ENCODE measurements at places on chromosomes 5 and 9.
A peak's percentile ranks its signal among the peaks of the same experiment; 100 is the strongest.

DNA sequence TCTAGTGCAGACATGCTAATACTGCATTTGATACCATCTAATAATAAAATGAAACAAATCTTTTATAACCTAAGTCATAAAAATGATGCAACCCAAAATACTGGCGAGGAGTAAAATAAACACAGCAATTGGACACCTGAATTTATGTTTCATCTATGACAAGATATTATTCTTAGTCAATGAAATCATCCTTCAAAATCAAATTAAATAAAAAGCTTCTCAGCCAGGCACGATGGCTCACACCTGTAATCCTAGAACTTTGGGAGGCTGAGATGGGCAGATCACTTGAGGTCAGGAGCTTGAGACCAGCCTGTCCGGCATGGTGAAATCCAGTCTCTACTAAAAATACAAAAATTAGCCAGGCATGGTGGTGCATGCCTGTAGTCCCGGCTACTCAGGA lies 179.0 kb downstream of the TMEM232 start:
- no peak for DNase-seq

- no peak for DNase-seq
Observed at GRCh38 chr5:117463881-117464570, 889.4 kb upstream of the SEMA6A start.

GRCh38 chr5:14775857-14776256 lies 95.7 kb downstream of the ANKH start:
- DNase-seq = no peak

DNA sequence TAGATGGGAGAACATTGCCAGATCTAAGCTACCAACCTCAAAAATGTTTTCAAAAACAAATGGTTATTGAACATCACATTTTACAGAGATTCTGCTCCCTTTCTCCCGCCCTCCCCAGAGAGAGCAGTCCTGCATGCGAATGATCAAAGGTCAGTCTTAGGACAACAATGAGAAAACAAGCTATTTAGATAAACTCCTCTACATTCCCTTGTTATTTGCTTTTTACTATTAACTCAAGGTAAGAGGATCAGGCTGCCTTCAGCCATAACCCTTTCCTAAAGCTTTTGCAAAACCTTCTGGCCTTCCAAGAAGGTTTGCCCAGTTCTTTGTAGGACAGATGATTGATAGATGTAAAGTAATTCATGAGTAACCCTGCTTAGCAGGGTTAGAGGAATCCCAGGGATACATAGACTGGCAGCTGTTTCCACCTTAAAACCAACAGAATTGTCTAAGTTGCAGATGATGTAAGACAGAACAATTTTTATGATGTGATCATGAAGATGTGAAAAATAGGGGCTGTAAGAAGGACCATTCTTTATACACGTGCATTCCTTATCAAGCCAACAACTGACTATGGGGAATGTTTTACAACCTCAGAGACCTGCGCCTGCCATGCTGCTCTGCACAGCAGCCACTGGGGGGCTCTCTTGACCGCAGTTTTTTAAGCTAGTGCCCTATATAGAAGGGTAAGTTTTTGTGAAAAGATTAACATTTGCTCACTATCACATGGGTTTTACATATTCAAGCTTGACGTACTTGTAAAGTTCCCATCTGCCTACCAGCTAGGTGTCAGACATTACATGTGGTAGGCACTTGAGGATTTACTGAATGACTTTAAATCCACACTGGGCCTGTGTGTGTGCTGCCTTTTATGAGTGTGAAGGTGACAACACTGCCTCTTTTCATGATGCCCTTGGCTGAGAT lies 2.3 kb upstream of the ZNF782 start:
- peak; percentile 50 for DNase-seq

DNA sequence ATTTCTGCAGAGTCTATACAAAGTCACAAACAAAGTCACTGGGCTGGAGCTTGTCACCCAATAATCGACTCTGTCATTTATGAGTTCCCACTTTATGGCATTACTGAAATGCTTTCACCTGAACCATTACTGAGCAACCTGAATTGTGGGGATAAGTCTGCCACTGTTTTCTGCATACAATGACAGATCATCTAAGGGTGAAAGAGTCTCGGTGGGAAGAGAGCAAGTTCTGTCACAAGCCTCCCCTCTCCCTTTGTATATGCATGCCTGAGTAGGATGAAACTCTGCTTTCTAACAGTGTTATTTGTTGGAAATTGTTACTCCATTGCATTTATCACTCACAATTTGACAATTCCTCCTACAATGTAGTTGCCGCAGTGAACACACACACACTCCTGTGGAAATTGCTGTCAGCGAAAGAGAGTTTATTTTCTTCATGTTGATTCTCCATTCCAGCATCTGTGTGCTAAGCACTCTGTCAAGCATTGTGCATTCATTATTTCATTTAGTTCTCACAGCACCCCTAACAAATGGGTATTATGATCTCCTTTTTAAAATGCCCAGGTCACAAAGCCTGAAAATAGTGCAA lies 1732.4 kb upstream of the CDH6 start:
- DNase-seq = no peak

- no peak for DNase-seq
Observed at GRCh38 chr9:82519332-82519731, 530.8 kb downstream of the SPATA31D1 start.

DNA sequence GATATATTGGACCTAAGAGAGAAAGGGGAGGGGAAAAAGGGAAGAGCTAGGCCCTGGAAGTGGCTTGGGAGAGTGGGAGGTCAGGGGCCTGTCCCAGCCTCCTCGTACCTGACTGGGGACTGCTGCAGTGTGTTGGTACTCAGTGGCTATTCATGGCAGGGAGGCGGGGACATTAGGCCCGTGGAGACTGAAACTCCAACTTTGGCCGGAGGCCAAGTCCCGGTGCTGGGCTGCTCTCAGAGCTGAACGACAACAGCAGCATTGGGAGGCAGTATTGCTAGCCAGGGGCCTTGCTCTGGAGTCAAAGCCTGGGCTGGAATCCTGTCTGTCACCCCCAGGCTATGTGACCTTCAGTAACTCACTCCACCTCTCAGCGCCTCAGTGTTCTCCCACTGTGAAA lies 37.8 kb downstream of the NEURL1B start:
- no peak for DNase-seq

GRCh38 chr5:159105145-159106053 lies 5.7 kb upstream of the EBF1 start:
- DNase-seq = no peak

DNA sequence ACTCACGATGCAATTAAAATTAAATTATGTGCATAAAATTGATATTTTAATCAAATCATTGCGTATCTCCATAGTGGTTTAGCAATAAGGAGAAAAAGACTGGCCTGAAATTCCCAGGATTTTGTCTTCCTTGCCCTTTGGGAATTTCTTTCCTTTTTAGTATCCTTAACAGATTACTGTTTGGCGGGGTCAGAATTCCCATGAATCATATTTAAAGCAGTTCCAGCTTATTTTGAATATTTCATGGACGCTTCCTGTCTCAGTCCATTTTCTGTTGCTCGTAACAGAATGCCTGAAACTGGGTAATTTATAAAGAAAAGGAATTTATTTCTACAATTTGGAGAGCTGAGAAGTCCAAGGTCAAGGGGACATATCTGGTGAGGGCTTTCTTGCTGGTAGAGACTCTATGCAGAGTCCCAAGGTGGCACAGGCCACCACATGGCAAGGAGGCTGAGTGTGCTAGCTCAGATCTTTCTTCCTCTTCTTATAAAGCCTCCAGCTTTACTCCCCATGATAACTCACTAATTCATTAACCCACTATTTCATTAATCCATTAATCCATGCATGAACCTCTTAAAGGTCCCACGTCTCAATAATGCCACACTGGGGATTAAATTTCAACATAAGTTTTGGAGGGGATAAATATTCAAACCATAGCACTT lies 37.8 kb downstream of the CDH6 start:
- DNase-seq = no peak
